ENCODE measurements at places on chromosomes 16 and 17. TPM values are rescaled to one million over a fixed set of nuclear protein-coding genes. Genes with fewer than 3 reads are reported as not detected.

The KLHL10 gene
- under 0.01 TPM for total RNA-seq

The NPIPA8 gene
- total RNA-seq, result 10.4 TPM

The TM4SF5 gene
- not detected for total RNA-seq

The KRT27 gene
- total RNA-seq, result not detected

The ZNF652 gene
- total RNA-seq, result 5.5 TPM

The ZKSCAN2 gene
- total RNA-seq, result 1.9 TPM

The MT1A gene
- 0.65 TPM for total RNA-seq

The C1QTNF8 gene
- total RNA-seq, result not detected

The AOC2 gene
- total RNA-seq, result 0.69 TPM

The TLCD3A gene
- total RNA-seq, result 24.8 TPM

The HOXB2 gene
- total RNA-seq, result 1.6 TPM

The ANKFN1 gene
- not detected for total RNA-seq

The KRT9 gene
- 0.06 TPM for total RNA-seq

The GLG1 gene
- total RNA-seq, result 70.9 TPM

The ANKS3 gene
- 27.1 TPM for total RNA-seq

The NPIPA2 gene
- 1.3 TPM for total RNA-seq

The EPN3 gene
- under 0.01 TPM for total RNA-seq

The TSNAXIP1 gene
- total RNA-seq, result 0.81 TPM

The THUMPD1 gene
- 65.3 TPM for total RNA-seq

The HSD17B2 gene
- total RNA-seq, result 137 TPM

The AMFR gene
- 356 TPM for total RNA-seq

The C1QTNF1 gene
- 9.1 TPM for total RNA-seq
